ENCODE measurements at places on chromosomes 12 and 14.

DNA sequence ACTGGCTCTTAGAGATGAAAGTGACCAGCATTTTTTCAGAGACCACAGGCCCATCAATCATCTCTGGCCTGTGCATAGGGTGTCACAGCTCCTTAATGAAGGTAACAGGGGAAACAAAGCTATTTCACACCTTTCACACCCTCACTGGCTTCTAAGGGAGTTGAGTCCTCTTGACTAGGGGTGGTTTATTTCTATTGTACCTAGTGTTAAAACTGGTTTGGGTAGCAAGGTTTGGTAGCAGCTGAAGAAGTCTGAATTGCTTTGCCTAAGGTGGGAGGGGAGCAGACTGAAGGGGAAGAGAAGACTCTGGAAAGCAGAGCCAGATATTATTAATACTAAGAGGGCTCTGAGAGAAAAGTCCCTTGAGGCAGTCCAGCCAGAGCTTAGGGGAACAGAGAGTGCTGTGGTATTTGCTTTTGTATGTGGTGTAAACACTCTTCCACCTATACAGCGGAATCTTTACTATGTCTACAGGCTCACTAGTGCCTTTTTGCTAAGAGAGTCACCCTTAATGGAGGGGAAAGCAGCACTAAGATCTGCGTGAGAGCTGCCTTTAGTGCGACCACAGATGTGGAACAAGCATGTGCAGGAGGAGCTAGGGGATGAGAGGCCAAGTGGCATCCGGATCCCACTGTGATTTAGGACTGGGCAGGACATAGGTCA lies 95.8 kb downstream of the STXBP6 start:
- DNase-seq = no peak

DNA sequence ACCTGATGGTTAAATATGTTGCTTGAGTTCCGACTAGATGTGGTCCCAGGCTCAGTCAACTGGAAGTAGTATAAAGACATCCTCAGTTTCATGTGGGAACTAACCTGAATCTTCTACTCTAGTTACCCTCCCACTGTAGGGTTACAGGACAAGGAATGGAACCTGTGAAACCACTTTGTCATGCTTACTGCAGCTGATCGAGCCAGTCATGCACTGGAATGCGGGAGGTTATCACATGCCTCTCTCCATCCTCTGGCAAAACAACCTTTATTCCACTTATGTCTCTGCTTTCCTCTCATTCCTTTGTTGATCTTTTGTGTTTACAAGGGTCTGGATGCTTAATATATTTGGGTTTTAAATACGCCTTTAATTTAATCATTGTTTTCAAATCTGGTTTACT lies 111.9 kb upstream of the DDHD1 start:
- no peak for DNase-seq

- no peak for DNase-seq
Measured at GRCh38 chr12:104273503-104273902, 30.0 kb upstream of the EID3 start.

DNA sequence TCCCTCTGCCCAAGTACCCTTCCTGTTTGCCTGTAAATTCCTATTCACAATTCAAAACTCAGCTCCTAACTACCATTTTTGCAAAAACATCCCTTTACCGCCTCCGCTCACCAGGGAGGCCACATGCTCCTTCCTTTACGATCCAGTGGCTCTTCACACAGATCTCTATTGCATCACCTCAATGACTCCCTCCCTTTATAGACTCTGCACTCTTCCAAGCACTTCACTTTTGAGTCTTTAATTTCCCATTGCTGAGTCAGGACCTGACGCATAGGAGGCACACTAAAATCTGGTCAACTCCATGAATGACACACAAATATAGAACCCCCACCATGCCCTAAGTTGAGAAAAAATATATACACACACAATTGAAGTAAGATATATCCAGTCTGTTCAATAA lies 45.9 kb downstream of the PPP1R13B start:
- peak; percentile 9 for DNase-seq

DNA sequence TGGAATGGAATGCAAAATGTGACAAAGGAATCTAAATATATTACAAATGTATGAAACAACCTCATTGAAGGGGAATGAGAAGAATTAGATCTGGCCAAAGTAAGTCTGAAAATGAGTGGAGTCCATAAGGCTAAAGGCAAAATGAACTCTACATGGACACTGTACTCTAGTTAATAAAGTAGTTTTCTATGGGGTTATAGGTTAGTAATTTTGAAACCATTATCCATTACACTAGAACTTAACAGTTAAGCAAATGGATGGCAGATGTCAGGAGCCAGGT lies 222.1 kb downstream of the NUAK1 start:
- DNase-seq = no peak

DNA sequence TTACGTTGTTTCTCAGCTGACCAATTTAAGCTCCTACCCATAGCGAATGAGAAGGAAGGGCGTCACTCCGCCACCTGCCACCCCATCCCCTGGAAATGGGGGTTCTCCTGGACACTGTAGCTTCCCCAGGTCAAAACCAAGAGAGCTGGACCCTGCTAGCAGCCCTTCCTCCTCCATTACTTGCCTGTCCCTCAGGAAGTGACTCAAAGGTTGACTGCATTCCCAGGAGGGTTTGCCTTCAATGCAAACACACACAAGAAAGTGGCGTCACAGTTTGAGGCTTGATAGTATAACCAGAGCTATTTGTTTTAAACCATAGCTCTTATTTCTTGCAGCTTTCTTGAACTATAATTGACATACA lies 79.1 kb downstream of the KCNK13 start:
- DNase-seq = no peak

- no peak for DNase-seq
Measured at GRCh38 chr12:25366122-25366521, 115.4 kb upstream of the KRAS start.

DNA sequence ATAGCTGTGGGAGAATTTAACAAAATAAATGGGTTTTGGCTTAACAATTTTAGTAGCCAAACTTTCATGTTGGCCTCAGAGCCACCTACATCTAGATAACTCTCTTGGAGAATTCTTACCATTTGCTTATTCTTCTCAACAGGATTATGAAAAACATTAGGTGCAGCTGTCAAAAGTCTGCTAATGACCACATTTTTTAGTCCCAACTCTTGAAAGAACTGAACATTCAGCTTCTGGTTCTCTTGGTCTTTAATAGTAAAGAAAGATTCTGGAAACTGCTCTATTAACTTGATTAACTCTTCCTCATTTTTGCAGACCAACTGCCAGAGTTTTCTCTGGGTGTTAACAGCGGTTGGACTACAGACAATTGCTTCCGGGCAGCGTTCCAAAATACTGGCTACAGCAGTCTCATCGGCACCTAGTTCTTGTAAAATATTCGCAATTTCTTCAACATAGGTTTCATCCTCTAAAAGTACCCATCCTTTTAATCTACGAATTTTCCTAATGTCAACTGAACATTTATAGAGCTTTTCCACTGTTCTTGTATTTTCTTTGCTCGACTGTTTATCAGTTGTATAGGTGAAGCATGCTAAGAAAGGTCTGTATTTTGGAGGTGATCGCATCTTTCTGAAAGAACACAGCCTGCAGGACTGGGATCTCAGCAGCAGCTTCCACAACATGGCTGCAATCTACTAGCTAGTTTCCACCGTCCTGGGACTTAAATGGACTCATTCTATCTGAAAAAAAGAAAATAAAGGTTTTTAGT lies 8.7 kb downstream of the MTERF2 start:
- no peak for DNase-seq

DNA sequence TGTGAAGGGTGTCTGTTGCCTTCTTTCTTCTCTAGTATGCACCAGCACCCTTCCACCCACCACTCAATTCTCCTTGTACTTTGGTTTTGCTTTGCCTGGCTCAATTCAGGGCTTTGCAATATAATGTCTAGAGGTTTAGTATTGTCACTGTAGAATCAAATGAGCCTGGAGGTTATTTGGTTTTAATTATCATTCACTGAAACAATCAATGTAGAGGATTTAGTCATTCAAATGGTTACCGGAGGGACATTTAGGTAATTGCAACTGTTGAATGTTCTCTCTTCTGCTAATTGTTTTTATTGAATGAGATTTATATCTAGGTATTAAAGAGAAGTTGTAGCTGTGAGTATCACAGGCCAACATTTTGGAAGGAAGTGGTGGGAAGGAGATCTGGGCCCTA lies 29.3 kb upstream of the NFKBIA start:
- DNase-seq = no peak

GRCh38 chr12:112851024-112851777 lies 55.6 kb upstream of the OAS1 start:
- no peak for DNase-seq

DNA sequence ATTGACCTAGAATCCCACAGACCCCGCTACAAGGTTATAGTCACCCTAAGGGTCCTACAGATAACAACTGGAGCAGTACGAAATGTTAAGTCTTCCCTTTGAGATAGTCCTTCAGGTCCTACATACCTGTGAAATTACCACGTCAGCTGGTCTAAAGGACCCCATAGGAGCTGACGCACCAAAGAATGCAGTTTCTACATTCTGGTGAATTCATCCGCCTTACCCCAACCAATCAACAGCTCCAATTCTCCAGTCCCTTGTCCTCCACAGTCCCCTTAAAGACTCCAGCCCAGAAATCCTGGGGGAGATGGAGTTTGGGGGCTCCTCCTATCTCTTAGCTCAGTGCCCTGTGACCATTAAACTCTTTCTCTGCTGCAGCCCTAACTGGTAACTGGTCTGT lies 36.2 kb upstream of the PRMT8 start:
- no peak for DNase-seq

DNA sequence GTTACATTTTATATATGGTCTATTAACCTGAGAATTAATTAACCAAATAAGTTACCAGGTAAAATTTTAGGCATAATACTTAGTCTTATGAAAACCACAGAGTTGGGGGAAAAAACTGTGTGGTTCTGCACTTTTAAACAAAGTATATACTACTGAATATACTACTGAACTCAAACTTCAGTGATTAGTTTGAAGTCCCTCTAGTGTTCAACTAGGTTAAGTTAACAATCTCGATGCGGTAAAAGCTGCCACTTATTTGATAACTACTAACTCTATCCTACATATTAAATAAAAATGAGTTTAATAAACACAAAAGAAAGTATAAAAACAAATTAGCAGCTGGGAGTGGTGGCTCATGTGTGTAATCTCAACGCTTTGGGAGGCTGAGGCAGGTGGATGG lies 56.7 kb downstream of the MED13L start:
- no peak for DNase-seq

DNA sequence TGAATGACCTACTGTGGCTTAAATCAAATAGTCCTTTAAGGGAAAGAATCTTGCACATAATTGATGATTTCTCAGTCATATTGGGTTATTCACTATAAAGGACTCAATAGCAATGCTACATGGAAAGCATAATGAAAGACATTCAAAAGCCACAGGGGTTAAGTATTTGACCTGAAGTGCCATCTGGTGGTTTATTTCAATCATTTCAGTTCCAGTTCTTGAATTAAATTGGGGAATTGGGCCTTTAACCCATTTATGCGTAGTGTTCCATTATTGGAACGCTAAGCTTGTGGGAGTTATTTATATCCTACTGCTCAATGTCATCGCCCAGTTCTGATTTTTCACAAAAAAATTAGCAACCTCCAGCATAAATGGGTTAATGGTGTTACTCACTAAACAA lies 41.3 kb upstream of the C12orf71 start:
- no peak for DNase-seq

DNA sequence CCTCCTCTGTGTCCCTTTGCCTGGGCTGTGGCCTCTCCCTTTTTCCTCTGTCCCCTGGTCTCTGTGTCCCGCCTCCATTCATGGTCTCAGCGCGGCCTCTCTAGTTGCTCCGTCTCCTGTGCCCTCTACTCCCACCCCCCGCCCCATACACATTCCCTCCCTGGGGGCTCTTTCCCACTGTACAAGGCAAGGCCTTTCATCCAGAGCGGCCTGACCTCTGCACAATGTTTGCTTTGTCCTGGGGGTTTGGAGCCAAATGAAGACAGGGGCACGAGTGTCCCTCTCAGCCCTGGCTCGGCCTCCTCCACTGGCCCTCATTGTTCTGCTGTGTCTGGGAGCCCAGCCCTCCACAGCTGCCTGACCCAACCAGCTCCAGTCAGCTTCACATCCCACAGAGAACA lies 678.6 kb downstream of the BCL11B start:
- DNase-seq = no peak

DNA sequence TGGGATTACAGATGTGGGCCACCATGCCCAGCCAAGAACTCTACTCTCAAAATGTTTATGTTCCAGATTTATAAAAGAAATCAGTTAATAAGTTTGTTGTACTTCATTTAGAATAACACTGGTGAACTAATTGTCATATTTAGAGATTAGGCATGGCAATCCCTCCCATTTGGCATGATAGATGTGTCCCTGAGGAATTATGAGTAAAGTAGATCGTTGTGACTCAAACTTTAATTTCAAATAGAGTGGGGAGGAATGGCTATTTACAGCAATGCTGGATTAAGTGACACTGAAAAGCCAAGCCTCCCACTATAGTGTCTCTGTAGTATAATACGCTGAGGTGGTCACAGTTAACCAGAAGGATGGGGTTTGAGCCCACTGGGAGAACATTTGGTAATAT lies 39.3 kb upstream of the RTRAF start:
- DNase-seq = no peak

DNA sequence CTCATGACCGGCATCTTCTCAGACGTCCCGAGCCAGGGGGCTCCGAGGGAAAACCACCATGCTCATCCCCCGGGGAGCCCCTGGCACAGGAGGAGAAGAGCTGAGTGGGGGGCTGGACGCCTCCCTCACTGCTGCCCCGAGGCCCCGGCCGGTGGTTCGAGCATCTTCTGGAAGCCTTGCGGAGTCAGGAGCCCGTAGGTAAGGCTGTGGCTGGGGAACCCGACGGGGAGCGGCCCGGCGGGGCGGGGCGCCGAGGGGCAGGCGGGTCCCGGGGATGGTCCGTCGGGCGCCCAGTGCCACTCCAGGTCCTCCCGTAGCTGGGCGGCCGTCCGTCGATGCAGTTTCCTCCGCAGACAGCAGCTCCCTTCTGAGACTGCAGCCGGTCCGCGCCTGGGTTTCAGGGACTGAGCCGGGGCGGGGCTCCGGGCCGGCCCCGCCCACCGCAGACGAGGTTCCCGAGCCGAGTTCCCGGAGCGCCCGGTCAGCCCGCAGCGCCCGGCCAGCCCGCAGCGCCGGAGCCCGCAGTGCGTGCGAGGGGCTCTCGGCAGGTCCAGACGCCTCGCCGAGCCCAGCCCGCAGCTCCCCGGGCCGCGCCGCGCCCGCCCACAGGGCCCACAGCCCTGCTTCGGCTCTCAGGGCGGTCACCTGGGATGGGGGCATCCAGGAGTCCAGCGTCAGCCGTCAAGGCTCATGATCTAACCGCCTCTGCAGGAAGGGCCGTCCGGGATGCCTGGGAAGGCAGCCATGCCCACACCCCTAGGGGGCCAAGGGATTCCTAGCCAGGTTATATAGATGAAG lies at the start of gene PGF:
Gene PGF (minus strand): TSS at position 369 of the 798 bp plus-strand sequence. CDS start 355 bp downstream, at position 14.
- DNase-seq = peak; percentile 49

- peak; percentile 56 for DNase-seq
Measured at GRCh38 chr12:56346675-56347074, 8.0 kb downstream of the IL23A start.
